Central memory CD4-positive, alpha-beta T cell (primary cell): ENCODE measurements at places on chromosomes 13 and 19.

- no peak for DNase-seq
Measured at GRCh38 chr13:105147461-105147860, 1388.0 kb downstream of the EFNB2 start.

- no peak for DNase-seq
Measured at GRCh38 chr13:25069911-25070310, 26.0 kb upstream of the PABPC3 start.

DNA sequence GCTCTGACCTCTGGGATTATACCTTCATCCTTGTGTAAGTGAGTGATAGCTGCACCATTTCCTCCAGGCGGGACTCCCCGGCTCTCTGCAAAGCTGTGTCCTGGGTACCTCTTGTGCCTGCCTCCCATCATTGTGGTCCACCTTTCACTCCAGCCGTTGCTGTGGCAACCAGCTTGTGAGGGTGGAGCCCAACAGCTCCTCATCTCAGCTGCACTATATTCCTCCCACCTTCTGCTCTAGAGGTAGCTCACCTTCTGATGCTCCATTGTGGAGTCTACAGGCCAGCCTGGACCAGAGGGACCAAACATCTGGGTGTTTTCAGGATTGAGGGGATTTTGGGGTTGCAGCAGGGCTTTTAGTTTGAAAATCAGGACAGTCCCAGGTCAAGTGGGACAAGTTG lies 708.2 kb downstream of the UQCRFS1 start:
- no peak for DNase-seq

- no peak for DNase-seq
Measured at GRCh38 chr13:73106513-73107178, 47.8 kb downstream of the KLF5 start.

DNA sequence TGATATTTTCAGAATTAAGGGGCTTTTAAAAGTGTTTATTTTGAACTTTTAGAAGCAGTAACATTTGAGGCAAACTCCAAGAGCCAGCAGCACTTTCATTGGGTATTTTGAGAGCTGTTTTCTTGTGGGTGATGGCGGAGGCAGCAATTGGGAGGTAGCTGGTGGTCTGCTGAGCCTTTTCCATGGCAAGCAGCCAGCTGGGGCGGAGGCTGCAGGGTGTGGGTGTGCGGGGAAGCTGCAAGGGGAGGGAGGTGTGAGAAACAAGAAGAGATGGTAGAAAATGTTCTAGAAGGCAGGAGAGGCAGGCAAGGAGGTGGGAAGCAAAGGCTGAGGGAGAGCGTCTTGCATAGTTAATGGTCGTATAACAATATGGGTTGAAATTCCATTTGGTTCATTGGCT lies 223.4 kb upstream of the HTR2A start:
- no peak for DNase-seq

DNA sequence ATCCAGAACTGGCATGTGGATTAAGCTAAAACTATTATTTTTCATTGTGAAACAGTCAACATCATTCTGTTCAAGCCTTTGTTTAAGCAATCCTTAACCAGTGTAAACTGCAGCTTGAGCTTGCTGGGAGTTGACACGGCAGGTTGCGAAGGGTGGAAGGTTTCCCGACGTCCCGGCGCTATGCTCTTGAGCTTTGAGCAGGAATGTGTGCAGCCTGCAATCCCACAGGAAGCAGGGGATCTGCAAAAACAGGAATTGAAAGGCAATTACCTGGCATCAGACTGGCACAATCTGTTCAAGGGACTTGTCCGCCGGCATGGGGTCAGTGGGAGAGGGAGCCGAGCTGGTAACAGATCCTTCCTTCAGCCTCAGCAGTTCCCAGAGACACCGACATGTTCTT lies 586.7 kb upstream of the SGCG start:
- DNase-seq: no peak

- DNase-seq: no peak
Measured at GRCh38 chr13:40498461-40498860, 168.0 kb downstream of the FOXO1 start.

DNA sequence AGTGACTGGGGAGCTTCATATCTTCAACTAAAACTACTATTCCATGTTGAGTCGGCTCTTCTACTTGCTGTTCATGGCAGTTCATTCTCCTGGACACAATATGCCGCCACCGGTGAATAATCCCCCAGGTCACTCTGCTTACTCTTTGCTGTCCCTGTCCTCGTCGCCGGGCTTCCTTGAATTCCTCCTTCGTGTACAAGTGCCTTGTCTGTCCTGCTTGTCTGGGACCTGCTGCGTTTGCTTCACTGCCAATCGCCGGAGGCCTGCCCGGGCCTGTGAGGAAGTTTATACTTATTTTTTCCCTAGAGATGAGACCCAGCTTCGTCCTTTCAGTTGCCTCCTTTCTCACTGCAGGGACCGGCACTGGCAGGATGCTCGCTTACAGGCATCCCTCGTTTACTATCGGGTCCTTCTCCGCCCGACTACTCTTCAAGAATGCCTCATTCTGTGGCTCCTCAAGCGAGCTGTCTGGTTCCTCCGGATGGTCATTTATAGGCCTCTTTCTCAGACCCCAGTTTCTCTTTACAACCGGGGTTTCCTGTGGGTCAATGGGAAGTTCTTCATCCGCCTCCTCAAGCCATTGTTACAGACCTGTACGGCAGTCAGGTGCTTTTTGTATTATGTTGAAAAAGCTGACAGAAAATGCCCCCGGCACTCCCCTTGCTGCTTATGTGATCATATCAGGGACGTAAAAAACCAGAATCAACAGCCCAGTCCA lies 5.5 kb upstream of the ERVV-1 start:
- DNase-seq: no peak

- peak; percentile 47 for DNase-seq
Measured at GRCh38 chr19:13164343-13165161, 14.3 kb downstream of the IER2 start.

- DNase-seq: no peak
Measured at GRCh38 chr19:39200803-39201115, 3.3 kb downstream of the SYCN start.

DNA sequence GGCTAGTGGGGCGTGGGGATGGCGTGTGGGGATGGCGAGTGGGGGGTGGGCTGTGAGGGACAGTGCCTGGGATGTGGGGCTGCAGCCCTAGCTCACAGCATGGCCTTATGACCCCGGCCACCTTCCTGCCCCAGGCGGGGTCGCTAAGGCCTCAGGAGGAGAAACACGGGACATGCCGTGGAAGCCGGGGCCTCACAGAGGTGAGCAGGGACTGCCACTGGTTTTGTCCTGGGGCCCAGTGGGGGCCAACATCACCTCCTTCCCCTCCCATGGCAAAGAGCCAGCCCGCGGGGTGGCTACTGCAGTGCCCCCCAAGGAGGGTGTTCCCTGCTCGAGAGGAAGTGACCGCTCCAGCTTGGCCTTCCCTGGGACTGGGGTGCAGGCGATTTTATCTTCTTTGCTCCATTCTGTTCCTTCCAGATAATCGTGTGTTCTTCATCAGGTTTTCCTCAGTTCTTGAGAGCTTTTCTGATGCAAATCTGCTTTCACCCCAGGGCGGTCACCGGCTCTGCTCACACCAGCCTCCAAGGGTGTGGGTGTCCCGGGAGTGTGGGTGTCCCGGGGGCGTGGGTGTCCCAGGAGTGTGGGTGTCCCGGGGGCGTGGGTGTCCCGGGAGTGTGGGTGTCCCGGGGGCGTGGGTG lies 1.2 kb downstream of the F7 start:
- DNase-seq: no peak

- no peak for DNase-seq
Measured at GRCh38 chr13:111211789-111212516, 96.8 kb downstream of the ARHGEF7 start.

GRCh38 chr13:45522571-45522970 lies 57.8 kb downstream of the COG3 start:
- no peak for DNase-seq

GRCh38 chr19:15453906-15454860 lies 4.4 kb upstream of the WIZ start:
- no peak for DNase-seq

- no peak for DNase-seq
Measured at GRCh38 chr19:51257471-51257870, 6.6 kb downstream of the SIGLECL1 start.

- no peak for DNase-seq
Measured at GRCh38 chr13:101763191-101763590, 310.7 kb downstream of the ITGBL1 start.

GRCh38 chr19:10850631-10851030 lies 2.4 kb downstream of the C19orf38 start:
- DNase-seq: no peak

GRCh38 chr19:54343868-54344267 lies 4.9 kb upstream of the LILRA4 start:
- DNase-seq: no peak

DNA sequence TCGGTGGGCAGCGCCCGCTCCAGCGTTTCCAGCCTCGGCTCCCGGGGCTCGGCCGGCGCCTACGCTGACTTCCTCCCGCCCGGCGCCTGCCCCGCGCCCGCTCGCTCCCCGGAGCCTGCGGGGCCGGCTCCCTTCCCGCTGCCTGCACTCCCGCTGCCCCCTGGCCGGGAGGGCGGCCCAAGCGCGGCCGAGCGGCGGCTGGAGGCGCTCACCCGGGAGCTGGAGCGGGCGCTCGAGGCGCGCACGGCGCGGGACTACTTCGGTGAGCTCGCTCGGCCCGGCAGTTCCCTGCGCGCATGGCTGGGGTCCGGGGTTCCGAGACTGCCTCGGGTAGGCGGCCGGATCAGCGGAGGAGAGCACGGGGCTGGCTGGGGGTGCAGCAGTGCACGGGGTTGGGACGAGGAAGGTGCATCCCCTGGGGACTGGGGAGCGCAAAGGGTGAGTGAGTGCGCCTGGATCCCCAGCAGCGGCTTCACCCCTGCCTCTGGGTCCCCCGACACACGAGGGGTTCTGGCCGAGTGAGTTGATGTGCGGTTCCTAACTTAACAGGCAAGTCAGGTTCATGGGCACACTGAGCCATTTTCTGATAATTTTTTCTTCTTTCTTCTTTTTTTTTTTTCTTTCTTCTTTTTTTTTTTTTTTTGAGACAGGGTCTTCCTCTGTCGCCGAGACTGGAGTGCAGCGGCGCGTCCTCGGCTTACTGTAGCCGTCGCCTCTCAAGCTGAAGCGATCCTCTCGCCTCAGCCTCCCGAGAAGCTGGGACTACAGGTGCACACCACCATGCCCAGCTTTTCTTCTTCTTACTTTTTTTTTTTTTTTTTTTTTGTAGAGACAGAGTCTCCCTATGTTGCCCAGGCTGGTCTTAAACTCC lies 1.1 kb downstream of the WTIP start:
- DNase-seq: no peak

GRCh38 chr13:67390462-67391086 lies 160.4 kb upstream of the PCDH9 start:
- DNase-seq: no peak

DNA sequence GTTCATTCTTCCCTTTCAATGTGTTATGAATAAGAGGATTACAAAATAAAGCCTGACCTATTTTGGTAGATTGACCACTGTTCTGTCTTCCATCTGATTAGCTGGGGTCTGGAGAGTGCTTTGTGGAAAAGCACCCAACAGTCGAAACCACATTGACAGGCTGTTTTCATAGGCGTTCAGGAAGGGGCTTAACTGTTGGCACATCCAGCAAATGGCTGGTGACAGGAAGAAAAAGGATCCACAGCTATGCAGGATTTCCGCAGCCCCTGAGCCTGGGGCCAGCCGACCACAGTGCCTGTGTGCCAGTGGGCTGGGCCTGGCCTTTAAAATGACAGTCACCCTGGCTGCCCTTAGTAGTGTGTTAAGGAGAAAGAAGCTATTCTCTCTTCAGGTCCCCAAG lies 113.3 kb downstream of the SIPA1L3 start:
- DNase-seq: no peak

- DNase-seq: no peak
Measured at GRCh38 chr19:4393947-4394590, 6.3 kb downstream of the SH3GL1 start.

DNA sequence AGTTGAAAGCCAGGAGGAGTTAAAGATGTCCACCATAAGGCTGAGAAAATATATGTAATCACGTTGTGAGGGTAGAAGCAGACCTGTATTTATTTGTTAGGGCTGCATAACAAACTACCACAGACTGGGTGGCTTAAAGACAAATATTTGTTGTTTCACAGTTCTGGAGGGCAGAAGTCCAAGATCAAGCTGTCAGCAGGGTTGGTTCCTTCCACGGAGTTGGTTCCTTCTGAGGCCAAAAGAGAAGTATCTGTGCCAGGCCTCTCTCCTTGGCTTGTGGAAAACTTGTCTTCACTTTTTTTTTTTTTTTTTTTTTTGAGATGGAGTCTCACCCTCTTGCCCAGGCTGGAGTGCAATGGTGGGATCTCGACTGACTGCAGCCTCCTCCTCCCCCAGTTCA lies 73.7 kb upstream of the SLAIN1 start:
- no peak for DNase-seq

DNA sequence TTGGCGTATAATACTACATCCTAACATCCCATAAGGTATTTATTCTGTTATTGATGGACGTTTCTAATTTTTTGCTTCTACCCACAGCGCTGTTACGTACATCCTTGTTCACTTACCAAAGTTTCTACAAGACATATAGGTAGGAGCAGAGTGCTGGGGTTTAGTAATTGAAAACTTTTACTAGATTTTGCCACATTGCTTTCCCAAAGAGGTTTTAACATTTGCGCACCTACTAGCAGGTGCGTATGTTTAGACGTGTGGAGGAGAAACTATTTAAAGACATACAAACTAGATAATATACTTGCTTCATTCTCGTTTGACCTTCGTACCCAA lies 559 bp upstream of the RPL21 start:
- DNase-seq: no peak

- DNase-seq: no peak
Measured at GRCh38 chr13:48783695-48784230, 130.0 kb downstream of the CYSLTR2 start.

GRCh38 chr13:25380741-25381324 lies 9.1 kb downstream of the ATP8A2 start:
- DNase-seq: no peak
